ENCODE measurements at places on chromosomes 12 and 14.

GRCh38 chr12:3744229-3744901, 8.5 kb downstream of the CRACR2A start:
- no peak for DNase-seq

DNA sequence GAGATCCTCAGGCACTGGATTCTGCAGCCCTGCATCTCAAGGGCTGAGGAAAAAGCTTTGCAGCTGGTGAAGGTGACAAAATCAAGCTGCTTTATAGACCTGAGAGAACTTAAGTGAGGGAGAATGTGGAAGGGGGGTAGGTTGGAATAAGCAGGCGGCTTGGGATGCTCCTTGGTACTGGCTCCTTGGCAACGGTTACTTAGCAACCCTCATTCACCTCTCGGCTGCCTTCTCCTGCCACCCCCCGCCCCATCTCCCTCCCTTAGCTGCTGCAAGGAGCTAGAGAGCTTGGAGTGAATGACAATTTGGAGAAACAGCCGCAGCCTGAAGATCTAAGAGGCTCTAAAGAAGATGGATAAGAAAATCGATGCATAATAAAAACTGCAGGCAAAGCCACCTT, 44.1 kb upstream of the CISTR start:
- no peak for DNase-seq

DNA sequence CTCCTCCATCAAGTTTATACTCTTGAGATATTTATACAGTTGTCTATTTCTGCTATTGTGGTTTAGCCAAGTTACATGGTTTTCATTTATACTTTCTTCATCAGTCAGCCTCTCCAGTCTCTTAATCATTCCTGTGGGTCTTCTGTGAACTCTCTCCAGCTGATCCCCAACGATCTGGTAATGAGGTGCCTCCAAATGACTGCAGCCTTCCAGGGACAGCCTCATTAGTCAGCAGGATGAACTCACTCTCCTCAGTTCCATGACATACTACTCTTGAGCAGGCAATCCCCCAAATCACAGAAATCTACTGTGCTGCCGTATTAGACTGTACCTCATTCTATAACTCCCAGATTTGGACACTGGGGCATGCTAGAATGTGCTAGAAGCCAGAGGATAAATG, 15.3 kb downstream of the AREL1 start:
- DNase-seq = no peak

GRCh38 chr12:25775968-25776367, 182.5 kb upstream of the RASSF8 start:
- DNase-seq = no peak

- no peak for DNase-seq
Measured at GRCh38 chr14:56341766-56342493, 223.7 kb downstream of the PELI2 start.

DNA sequence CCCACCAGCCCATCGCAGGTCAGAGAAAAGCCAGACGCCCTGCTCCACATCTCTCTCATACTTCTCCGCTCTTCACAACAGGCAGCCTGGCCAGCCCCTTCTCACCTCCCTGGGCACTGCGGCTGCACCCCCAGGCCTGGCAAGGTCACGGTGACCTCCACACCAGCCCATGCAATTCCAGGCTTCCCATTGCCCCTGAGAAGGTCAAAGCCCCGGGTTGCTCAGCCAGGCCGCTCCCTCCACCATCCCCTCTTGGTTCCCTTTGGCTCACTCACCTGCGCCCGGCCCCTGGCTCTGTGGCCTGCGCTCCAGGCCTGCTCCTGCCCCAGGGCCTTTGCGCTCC, 55.4 kb downstream of the GALNT9 start:
- DNase-seq = no peak

DNA sequence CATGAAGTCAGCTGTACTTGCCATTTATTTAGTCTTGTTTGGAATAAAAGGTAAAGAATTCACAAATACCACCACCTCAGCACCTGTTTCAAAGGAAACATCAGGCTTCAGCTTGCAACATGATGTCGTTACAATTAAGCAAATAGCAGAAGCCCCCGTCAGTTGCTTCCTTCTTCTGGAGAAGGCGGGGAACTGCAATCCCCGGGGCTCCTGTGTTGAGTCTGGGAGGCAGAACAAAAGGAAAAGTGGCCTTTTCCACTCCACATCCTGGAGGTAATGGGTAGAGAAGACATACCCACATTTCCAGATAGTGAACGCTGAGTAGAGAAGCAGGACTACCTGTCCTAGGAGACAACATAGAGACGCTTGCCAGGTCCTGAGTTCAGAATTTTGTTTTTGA, 92.8 kb downstream of the DNAH10 start:
- no peak for DNase-seq

- no peak for DNase-seq
Measured at GRCh38 chr12:85874031-85874461, at the start of gene NTS. Gene NTS, plus strand, starts transcription at chr12:85874295. Its CDS starts 109 bp downstream, at chr12:85874404.

DNA sequence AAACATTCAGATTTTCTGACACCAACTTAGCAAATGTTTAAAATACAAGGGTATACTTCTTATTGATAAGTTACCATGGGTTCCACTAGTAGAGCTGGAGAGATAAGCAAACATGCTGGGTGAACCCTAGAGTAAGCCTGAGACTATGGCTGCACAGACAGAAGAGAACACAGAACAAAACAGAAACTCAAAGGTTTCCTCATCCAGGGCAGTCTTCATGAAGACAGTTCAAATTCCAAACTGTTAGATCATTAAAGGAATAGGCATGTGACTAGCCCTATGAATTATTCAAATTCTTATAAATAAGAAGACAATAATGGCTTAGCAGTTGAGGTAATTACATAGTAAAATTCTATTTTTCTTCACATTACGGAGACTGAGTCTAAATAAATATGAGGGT, 28.1 kb downstream of the BTBD7 start:
- DNase-seq = no peak

GRCh38 chr12:86526060-86526595, 269.9 kb upstream of the MGAT4C start:
- DNase-seq = no peak

DNA sequence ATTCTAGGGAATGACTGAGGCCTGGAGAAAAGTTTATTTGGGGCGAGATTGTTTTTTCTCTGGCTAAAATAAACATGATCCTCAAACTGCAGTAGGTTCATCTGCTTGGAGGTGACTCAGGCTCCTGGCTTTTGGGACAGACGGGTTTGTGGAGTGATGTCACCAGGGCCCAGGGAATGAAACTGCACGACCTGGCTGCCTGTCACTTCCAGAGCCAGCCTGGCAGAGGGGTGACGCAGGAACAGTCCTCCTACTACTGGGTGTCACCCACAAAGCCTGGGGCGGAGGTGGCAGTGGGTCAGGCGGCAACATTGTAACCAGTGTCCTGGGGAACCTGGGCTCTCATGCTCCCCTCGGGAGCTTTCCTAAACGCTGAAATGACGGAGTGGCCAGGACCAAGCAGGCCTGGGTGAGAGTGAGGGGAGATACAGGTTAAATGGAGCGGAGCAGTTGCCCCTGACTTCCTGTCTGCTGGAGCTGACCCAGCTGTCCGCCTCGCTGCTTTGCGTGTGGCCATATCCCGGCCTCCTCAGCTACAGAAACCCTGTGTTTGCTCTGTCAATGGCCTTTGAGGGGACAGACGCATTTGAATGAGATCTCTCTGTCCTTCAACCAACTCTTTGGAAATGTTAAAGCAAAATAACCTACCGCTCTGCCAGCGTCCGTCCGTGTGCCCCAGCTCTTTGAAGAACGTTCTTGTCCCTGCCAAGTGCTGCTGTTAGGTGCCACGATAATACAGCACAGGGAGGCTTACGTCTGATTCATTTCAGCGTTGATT, 6.5 kb downstream of the HIP1R start:
- no peak for DNase-seq
